ENCODE measurements at places on chromosomes 4 and X.

- DNase-seq = no peak
These were observed 13.6 kb upstream of the EPGN start for GRCh38 chr4:74294681-74295080.

- no peak for DNase-seq
These were observed 40.5 kb upstream of the YTHDC1 start for GRCh38 chr4:68390205-68390935.

GRCh38 chrX:53711436-53711835, 24.9 kb upstream of the HUWE1 start:
- DNase-seq = no peak

GRCh38 chrX:1442724-1443367, 9.9 kb downstream of the ASMTL start:
- no peak for DNase-seq

DNA sequence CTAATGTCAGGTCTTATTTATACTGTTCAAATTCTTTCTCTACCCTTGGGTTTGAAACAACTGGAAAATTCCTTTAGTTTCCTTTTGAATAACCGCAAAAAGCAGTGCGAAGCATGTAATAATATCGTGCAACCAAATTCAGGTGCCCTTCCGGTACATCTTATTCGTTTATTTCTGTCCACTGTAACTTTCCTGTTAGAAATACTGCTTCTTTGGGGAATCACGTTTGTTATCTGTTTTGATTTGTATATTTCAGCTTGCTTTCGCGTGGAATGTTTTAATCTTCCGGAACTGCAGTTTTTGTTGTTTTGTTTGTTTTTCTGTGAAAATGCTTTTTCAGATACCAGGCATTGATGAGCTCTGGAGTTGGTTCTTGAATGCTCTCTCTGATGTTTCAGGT, 85.7 kb upstream of the HPRT1 start:
- DNase-seq = no peak

- DNase-seq = no peak
These were observed 2.2 kb downstream of the PDE6B start for GRCh38 chr4:627347-628125.

DNA sequence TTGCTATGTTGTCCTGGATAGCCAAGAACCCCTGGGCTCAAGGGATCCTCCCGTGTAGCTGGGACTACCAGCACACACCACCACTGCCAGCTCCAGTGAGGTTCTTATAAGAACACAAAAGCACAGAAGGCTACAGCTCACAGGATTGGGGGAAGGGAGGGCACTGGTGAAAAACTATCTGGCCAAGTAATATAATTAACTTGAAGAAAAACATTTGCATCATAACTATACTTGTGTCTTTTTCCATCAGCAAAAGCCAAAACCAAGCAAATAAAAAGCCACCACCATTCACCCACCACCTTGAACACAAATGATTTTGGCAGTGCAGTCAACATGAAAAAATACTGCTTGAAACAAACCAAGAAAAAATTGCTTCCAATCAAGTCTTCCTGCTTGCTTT, 188.2 kb downstream of the MAML3 start:
- DNase-seq = peak; percentile 84

DNA sequence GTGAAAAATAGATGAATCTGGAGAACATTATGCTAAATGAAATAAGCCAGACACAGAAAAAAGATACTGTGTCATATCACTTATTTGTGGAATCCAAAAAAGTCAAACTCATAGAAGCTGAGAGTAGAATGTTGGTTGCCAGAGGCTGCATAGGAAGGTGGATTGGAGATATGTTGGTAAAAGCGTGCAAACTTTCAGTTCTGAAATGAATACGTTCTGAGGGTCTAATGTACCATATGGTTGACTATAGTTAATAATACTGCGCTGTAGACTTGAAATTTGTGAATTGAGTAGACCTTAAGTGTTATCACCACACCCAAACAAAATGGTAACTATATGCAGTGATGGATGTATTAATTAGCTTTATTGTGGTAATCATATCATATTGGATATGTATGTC, 45.0 kb upstream of the UPRT start:
- DNase-seq = no peak

DNA sequence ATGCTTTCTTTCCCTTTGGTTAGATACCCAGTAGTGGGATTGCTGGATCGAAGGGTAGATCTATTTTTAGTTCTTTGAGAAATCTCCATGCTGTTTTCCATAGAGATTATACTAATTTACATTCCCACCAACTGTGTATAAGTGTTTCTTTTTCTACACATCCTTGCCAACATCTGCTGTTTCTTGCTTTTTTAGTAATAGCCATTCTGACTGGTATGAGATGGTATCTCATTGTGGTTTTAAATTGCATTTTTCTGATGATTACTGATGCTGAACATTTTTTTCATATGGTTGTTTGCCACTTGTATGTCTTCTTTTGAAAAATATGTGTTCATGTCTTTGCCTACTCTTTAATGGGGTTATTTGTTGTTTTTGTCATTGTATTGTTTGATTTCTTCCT, 6.6 kb upstream of the AGA start:
- no peak for DNase-seq

DNA sequence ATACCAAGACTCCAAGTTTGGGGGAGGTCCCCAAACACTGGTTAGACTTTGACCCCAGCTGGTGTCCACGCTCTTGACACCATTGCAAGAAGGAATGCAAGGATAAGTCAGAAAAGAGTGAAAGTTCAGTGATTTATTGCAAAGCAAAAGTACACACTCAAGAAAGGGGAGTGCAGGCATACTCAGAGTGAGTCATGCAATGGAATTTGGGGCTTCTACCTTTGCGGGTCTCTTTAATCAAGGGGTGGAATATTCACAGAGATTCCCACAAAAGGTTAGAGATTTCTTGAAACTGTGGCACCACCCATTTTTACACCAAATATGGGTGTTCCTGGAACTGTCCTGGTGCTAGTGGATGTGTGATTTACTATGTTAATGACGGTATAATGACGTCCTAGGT, 5.2 kb upstream of the SMIM10L2A start:
- DNase-seq = no peak

DNA sequence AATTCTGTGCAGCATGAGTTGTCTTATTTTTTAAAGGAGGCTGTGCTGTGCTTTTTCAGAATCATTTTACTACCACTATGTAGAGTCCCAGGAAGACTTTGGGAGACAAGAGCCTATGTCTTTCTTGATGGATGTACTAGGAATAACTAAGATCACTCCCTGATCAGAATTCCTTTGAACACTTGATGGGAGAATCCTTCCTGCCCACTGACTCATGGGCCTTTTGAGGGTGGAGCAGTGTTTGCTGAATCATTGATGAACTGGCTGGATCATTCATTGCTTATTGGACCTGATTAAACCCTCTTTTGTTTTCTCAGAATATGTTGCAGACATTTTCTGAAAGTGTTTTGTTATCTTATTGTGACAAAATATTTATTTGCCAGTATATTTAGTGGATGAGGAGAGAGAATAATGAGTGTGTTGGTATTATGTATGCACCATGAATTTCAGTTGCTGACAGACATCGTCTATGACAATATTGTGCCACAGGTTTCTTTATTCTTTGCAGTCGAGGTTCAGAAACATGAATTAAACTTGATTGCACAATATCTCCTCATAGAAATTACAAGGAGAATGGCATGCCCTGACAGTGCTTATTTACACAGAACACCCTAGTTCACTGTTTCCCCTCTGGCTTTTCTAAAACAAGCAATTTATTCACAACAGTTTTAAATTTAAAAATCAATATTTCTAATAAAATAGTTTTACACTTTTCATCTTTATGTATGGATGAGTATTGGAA, 36.3 kb downstream of the POU4F2 start:
- DNase-seq = no peak

GRCh38 chr4:174217273-174218126, 66.0 kb downstream of the FBXO8 start:
- no peak for DNase-seq

- no peak for DNase-seq
These were observed 8.3 kb downstream of the GPR50 start for GRCh38 chrX:151184705-151185104.

DNA sequence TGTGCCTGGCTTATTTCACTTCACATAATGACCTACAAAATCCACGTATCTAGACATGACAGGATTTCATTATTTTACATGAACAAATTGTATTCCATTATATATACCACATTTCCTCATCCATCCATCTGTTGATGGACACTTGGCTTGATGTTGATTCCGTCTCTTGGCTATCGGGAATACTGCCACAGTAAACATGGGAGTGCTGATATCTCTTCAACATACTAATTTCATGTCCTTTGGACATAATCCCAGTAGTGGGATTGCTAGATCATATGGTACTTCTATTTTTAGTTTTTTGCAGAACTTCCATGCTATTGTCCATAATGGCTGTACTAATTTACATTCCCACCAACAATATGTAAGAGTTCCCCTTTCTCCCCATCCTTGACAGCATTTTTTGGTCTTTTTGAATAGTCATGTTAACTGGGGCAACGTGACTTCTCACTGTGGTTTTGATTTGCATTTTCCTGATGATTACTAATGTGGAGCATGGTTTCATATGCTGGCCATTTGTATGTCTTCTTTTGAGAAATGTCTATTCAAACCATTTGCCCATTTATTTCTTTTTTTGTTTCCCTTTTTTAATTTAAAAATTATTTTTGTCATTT, 68.9 kb downstream of the HTRA3 start:
- DNase-seq = no peak

DNA sequence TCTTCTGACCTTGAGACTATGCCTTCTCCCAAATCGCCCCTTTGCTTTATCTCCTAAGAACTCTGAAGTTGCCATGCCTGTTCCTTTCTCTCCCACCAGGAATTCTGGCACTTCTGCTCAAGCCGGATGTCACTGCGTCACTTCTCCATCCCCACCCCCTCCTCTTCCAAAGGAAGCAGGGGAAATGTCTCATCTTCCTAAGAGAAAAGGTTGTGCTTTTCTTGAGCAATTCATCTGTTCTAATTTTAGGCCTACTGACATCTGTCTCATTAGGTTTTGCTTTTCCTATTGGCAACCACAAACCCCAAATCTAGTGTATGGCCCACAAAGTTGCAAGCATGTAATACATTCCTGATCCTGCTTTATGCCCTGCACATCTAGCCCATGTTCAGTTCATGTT, 163.1 kb upstream of the PLAC1 start:
- DNase-seq = no peak

- no peak for DNase-seq
These were observed 54.3 kb downstream of the PPEF1 start for GRCh38 chrX:18761750-18762149.

GRCh38 chr4:164224871-164225270, 529.1 kb upstream of the SMIM31 start:
- DNase-seq = no peak

DNA sequence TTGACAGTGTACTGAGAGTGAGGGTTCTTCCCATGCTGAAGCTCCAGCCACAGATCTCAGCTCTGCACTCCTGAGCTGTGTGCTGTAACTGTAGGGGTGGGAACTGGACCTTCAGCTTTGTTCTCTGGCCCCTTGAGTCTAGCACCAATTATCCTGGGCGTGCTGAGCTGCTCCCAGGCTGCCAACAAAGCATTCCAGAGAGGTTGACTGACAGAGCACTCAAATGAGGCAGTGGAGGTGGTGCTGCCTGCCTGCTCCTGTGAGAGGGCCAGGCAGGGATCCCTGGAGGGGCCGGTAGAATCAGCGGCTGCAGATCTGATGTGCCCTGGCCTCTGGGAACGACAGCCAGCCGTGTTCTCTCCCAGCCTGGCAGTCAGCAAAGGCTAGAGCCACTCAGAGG, 375.7 kb upstream of the AADAT start:
- DNase-seq = no peak

GRCh38 chr4:128574706-128575105, 234.8 kb upstream of the JADE1 start:
- peak; percentile 70 for DNase-seq

DNA sequence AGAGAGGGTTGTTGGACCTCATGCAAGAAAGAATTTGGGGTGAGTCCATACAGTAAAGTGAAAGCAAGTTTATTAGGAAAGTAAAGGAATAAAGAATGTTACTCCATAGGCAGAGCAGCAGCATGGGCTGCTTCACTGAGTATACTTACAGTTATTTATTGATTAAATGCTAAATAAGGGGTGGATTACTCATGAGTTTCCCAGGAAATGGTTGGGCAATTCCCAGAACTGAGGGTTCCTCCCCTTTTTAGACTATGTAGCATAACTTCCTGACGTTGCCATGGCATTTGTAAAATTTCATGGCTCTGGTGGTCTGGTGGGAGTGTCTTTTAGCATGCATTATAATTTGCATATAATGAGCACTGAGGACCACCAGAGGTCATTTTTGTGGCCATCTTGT, 16.7 kb downstream of the PPP4R3C start:
- no peak for DNase-seq

DNA sequence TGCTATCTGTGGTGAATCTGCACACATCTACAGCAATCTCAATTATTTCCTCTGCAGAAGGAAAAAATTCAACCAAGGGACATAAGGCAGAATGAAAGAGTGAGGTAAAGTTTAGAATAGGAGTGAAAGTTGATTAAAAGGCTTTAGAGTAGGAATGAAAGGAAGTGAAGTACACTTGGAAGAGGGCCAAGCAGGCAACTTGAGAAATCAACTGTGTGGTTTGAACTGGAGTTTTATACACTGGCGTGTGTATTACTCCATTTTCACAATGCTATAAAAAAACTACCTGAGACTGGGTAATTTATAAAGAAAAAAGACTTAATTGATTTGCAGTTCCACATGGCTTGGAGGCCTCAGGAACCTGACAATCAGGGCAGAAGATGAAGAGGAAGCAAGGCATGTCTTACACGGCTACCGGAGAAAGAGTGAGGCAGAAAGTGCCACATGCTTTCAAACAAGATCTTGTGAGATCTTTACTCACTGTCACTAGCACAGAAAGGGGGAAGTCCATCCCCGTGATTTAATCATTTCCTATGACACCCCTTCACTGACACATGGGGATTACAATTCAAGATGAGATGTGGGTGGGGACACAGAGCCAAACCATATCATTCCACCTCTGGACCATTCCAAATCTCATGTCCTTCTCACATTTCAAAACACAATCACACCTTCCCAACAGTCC, 234.8 kb downstream of the IL15 start:
- no peak for DNase-seq

GRCh38 chr4:85703096-85703495, 228.1 kb downstream of the ARHGAP24 start:
- peak; percentile 27 for DNase-seq
